ENCODE measurements at places on chromosomes 6 and 20.

DNA sequence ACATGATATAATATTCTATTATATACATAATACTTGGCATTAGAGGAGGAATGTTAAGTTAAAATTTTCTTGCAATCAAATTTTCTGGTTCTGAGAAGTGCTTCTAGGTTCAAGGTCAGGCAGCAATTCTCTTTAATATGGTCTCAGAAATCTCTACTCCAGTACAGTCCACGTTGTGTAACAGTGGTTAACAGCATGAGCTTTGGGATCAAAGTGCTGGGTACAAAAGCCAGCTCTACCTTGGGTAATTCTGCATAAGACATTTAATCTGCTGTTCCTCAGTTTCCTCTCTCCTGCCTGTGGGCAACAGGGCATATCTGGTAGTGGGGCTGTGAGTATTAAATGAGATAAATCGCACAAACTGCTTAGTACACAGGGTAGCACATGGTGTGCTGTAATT lies 437.8 kb downstream of the CDC5L start:
- no peak for DNase-seq

GRCh38 chr20:51359401-51359800 lies 183.1 kb downstream of the NFATC2 start:
- DNase-seq, result peak; percentile 3

DNA sequence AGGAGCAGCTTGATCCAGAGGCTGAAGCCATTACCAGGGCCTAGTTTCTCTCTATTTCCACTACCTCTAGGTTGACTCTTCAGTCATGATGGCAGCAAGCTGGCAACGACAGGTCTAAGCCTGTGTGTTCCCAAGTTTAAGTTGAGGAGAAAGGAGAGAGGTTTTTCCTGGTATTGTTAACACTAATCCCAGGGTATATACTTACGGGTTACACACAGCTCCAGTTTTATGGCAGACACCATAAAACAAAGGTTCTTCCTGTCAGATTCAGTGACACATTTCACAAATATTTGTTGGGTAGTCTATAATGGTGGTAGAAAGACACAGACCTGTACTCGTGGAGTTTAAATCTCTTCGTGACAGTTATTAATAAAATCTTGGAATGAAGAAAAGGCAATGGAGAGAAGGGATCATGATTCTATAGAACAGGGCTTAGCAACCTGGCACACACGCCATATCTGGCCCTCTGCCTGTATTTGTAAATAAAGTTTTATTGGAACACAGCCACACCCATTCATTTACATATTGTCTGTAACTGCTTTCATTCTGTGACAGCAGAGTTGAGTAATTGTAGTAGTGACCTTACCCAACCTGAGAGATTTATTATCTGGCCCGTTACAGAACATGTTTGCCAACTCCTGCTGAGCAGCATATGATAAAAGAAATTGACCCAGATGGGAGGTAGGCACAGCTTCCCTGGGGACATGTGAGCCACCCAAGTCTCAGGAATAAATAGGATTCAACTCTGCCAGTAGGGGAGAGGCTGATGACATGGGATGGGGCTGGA lies 323.3 kb downstream of the CDH4 start:
- DNase-seq, result no peak

- no peak for DNase-seq
These were observed 200.2 kb downstream of the CENPW start for GRCh38 chr6:126540161-126540560.

- DNase-seq, result no peak
These were observed 194.4 kb upstream of the CST7 start for GRCh38 chr20:24754691-24755090.

- DNase-seq, result no peak
These were observed 1089.3 kb upstream of the DEFB115 start for GRCh38 chr20:30168025-30168799.

DNA sequence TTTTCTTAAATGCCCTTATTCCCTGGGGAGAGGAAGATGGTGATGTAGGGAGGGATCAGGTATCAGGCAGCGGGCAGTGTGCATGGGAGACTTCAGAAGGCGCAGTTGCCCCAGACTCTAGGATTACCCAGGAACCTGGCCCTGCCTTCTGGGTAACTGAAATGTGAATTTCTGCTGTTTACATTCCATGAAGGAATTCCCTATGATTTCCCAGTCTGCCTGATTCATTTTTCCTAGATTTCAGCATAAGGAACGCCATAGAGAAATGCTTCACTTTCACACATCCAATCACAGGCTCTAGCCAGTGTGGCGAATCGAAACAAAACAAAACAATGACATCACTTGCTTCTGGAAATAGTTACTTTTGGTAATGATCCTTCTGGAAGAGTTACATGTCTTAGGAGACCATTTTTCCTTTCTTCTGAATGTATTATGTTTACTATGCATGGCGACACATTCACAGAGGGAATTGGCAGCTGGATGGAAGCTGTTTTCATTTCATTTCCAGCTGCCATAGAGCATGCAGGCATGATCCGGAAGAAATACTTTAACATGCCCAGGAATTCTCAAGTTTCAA lies 33.3 kb downstream of the LRP11 start:
- no peak for DNase-seq

DNA sequence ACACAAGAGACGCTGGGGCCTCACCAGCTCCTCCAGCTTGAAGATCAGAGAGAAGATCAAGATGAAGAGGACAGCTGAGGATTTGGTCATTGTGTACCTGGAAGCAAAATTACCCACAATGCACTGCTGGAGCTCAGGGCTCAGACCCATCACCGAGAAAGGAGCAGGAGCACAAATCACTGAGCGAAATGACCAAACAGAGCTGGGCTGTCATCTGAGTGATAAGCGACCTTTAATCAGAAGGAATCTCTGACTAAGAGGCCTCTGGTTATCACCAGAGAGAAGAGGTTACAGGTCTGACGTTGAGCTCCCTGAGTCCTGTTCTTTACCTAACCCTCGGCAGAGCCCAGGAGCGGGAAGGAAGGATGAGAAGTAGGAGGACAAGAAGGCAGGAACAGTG lies 47.5 kb upstream of the CDH22 start:
- no peak for DNase-seq

- DNase-seq, result no peak
These were observed 617.0 kb upstream of the AGPAT4 start for GRCh38 chr6:161890832-161891297.

DNA sequence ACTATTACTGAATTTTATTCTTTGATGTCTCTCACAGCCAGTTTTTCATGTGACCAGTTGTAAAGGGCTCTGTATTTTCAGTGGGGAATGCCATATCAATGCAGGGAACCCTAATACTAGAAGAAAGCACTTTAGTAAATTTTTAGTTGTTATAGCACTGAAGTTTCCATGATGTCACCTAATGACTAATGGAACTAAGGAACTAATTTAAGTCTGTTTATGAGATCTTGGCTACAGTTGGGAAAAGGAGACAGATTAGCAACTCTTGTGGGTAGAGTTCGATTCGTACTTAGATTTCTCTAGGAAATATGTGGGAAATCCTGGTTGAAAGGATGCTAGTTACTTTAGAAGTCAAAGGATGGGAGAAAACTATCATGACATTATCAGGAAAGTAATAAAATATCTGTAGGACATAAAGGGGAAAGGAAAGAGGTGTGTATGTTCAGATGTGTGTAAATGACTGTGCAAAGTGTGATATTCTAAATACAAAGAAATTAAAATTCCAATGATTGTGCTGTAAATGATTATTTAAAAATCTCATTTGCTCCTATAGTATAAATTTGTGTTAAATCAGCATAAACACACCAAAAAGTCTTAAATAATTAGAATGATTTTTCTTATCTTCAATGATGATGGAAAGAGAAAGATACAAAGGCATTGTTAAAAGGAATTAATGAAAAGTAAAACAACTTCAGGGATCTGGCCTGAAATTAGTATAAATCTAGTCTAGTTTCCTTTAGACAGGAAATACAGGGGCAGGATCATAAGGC lies 103.4 kb downstream of the LRRC1 start:
- DNase-seq, result no peak

- no peak for DNase-seq
These were observed 11.2 kb downstream of the CNBD2 start for GRCh38 chr20:35979544-35979943.

- no peak for DNase-seq
These were observed 104.7 kb upstream of the SGK1 start for GRCh38 chr6:134422426-134423231.
